CD8-positive, alpha-beta memory T cell (primary cell): ENCODE measurements at places on chromosomes 3 and 15.
A peak's percentile ranks its signal among the peaks of the same experiment; 100 is the strongest.

DNA sequence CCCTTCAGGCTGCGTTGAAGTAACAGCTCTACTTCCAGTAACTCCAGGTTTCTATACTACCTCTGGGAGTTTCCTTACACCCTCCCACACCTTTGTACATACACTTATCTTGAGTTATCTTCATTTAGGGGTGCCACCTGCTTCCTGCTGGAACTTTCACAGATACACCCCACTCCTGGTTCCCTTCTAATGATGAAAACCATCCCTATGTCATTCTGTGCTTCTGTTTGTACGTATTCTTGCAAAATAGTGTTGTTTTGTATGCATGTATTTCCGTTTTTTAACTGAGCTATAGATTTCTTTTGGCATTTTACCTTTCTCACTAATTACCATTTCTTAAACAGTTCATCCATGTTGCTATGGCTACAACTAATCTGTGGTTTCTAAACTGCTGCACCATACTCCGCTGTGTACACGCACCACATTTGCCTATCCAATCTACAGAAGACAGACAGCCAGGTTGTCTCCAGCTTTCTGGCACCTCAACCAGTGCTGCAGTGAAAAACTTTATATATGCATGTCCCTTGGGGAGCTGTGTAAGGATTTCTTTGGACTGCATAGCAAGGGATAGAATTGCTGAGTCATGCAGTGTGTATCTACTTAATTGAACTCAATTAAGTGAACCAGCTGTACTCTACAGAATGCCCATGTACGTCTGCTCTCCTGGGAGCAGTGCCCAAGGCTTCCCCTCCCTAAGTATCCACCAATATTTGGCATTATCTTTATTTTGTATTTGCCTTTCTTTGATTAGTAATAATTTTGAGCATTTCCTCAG lies 61.4 kb upstream of the ST8SIA2 start:
- H3K4me1 ChIP-seq = no peaks in the 10 kb centered on the region
- no peaks in the 10 kb centered on the region for H3K27me3 ChIP-seq
- no peak overlapping the region for H3K4me3 ChIP-seq
- H3K27ac ChIP-seq = no peak overlapping the region

DNA sequence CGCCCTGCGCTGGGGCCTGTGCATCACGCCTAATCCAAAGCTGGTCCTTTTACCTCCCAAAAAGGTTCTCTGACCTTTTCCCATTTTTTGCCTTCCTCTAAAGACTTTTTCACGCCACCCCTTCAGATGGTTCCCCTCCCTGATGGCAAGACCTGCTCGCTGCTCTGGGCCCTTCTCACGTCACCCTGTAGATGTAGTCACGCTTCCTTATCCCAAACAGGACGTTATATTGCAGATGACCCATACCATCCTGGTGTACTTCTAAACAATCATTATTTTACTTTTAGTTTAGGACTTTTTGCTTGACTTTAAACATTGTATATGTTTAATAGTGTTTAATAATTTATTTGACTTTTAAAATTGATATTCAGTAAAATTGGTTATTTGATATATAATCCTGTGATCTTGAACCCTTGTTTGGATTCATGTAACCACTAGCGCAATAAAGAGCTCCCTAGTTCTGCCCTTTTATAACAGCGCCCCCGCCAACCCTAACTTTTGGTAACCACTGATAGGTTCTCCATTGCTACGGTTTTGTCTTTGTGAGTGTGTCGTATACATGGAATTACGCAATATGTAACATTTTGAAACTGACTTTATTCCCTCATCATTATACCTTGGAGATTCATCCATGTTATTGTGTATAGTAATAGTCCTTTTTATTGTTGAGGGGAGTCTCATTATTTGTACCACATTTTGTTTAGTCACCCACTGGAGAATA lies 159.0 kb upstream of the CHRNA7 start:
- no peaks in the 10 kb centered on the region for H3K36me3 ChIP-seq
- peak overlapping the region; percentile 12 for H3K27ac ChIP-seq
- no peaks in the 10 kb centered on the region for H3K27me3 ChIP-seq
- H3K4me1 ChIP-seq = peaks cover 6% of the 10 kb centered on the region
- DNase-seq = no peak

- H3K27me3 ChIP-seq = no peaks in the 10 kb centered on the region
- no peaks in the 10 kb centered on the region for H3K36me3 ChIP-seq
- no peak overlapping the region for H3K4me3 ChIP-seq
- no peak for DNase-seq
- H3K27ac ChIP-seq = no peak overlapping the region
These were observed 27.9 kb downstream of the LRRN1 start for GRCh38 chr3:3827111-3827510.

GRCh38 chr3:87175732-87176131 lies 51.4 kb upstream of the CHMP2B start:
- no peak overlapping the region for H3K27ac ChIP-seq
- no peaks in the 10 kb centered on the region for H3K36me3 ChIP-seq
- no peak overlapping the region for H3K4me3 ChIP-seq
- H3K4me1 ChIP-seq = no peaks in the 10 kb centered on the region
- H3K27me3 ChIP-seq = no peaks in the 10 kb centered on the region

GRCh38 chr3:12379640-12380429 lies 91.0 kb downstream of the PPARG start:
- no peak for DNase-seq
- H3K4me3 ChIP-seq = no peak overlapping the region
- no peaks in the 10 kb centered on the region for H3K36me3 ChIP-seq
- peaks cover 6% of the 10 kb centered on the region for H3K4me1 ChIP-seq
- no peaks in the 10 kb centered on the region for H3K27me3 ChIP-seq
- no peak overlapping the region for H3K27ac ChIP-seq

- H3K4me3 ChIP-seq = no peak overlapping the region
- H3K27me3 ChIP-seq = peaks cover 4% of the 10 kb centered on the region
- no peak for DNase-seq
- H3K4me1 ChIP-seq = no peaks in the 10 kb centered on the region
- no peak overlapping the region for H3K27ac ChIP-seq
These were observed 229.1 kb upstream of the IGF1R start for GRCh38 chr15:98419173-98419780.

DNA sequence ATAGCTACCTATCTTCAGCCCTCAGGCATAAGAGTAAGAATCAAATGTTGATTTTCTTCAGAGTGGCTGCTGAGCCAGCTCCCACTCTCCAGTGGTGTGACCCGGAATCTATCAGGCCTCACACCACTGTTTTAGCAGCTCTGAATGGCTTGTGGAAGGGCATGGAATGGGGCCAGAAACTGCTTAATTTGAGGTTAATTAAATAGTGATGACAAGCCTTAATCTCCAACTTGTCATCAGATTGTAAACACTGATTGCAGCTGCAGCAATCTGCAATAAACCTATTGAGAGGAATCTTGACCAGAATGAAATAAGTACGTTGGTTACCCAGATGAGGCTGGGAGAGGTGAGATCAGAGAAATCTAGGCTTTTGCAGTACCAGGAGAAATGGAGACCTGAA lies 317.4 kb downstream of the FHIT start:
- H3K27me3 ChIP-seq = no peaks in the 10 kb centered on the region
- no peak for DNase-seq

DNA sequence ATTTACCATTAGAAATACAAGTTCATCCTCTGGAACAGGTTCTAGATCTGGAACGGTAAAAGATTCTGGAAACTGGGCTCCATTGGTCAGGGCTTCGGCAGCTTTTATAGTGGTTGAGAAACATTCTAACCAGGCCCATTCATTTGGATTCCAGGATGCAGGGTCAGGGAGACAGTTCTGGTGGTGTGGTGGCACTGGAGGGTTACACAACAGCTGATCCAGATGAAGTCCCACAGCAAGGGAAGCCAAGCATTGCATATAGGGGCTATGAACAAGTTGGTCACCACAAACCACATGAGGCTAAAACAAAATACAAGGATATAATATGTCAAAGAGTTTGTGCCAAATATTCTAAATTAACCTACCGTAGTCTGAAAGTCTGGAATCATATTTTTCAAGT lies 43.0 kb downstream of the FBXL22 start:
- H3K36me3 ChIP-seq = peaks cover 66% of the 10 kb centered on the region
- no peak overlapping the region for H3K4me3 ChIP-seq
- DNase-seq = no peak
- H3K27me3 ChIP-seq = no peaks in the 10 kb centered on the region
- no peaks in the 10 kb centered on the region for H3K4me1 ChIP-seq

DNA sequence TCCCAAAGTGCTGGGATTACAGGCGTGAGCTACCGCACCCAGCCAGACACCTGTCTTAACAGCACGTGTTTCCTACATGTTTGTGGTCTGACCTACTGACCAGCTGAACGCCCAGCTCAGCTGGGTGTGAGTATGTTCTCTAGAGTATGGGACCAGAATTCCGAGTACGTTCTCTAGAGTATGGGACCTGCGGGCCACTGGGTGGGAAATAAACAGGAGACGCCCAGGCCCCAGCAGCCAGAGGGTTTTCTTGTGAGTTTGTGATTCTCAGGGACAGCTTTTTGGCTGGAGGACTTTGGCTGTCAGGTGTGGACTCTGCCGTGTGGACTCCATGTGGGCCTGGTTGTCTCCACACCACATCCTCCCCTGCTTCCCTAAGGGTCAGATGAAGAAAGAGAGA lies 87.3 kb downstream of the CHRD start:
- DNase-seq = no peak
- no peak overlapping the region for H3K4me3 ChIP-seq
- no peak overlapping the region for H3K27ac ChIP-seq
- no peaks in the 10 kb centered on the region for H3K4me1 ChIP-seq

DNA sequence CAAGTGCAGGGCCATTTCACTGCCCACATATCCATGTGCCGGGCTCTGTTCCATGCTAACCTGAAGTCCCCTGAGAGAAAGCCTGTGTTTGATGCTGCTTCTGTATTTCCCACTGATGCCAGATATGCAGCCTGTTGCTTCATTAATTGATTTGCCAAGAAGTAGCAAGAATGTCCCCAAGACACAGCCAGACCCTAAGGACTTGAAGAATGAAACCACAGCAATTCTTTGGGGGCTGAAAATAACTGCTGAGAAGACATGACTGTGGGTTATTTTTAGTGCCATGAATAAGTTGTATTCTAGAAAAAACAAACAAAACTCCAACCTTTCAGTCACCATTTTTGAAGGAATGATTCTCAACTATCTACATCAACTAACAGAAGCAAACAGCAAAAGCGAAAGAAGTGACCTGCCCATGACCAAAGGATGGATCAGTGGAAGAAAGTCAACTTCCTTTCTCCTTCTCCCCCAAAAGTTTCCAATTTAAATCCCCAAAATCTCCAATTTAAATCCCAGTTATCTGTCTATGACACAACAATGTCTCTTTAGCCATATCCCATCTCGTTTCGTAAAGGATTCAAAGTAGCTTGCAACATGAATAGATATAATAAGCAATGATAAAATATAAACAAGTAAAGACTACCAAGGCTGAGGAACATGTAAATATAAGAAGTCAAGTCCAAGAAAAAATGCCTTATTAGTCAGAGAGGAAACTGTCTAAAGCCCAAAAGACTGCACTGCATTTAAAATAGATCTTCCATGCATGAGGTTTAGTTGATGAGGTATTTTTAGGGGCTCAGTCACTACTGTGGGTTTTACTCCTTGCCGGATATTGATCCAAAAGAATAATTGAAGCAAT lies 226.8 kb downstream of the DTWD1 start:
- H3K4me3 ChIP-seq = no peak overlapping the region
- no peaks in the 10 kb centered on the region for H3K27me3 ChIP-seq

DNA sequence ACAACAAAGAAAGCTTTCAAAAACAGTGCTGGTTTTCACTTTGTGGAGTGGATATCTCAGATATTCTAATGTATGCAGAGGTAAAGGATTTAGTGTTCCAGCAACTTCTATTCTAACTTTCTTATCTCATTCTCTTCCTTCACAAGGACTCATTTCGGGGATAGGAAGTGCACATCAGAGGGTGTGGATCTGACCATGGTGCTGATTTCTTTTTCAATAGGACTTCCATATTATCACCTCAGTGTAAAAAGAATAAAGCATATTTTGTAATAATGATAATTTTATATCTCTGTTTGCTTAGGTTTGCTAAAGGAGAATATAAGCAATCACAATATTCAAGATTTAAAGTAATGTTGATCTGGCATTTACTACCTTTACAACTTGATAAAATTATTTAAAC lies 12.5 kb upstream of the CADM2 start:
- H3K4me3 ChIP-seq = no peak overlapping the region
- H3K27ac ChIP-seq = no peak overlapping the region
- H3K27me3 ChIP-seq = no peaks in the 10 kb centered on the region
- DNase-seq = no peak
- no peaks in the 10 kb centered on the region for H3K4me1 ChIP-seq

DNA sequence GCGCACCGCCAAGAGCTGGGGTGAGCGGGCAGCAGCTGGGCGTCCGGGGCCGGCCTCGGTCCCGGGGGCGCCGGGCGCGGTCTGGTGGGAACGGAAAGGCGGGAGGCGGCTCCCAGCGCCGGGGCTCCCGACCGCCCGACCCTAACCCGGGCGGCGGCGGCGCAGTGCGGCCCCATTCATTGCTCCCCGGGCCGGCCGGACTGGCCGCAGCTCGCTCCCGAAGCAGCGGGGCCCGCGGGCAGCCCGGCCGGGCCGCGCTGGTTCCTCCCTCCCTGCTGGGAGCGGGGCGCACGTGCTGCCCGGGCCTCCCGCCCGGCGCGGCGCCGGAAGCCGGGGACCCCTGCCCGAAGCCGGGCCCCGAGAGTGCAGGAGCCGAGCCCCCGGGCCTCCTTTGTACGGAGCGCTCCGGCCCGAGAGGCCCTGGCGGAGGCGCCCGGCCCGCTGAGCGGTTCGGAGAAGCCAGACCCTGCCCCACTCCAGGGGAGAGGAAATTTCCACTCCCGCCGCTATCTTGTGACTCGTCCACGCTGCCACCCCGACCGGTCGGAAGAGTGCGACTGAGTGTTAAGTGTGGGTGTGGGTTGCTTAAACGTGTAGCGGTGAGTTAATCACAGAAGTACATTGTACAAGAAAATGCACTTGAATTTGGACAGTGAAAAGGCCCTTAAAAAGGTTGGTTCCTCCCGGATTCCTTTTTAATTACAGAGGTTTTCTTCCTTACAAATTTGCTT lies 613 bp downstream of the ATP1B3 start:
- peak; percentile 54 for DNase-seq
- peak overlapping the region; percentile 68 for H3K4me3 ChIP-seq
- H3K27ac ChIP-seq = peak overlapping the region; percentile 80
- H3K4me1 ChIP-seq = peaks cover 24% of the 10 kb centered on the region
- H3K27me3 ChIP-seq = no peaks in the 10 kb centered on the region
